RWPE1 (cell line): ENCODE measurements at places on chromosomes 1 and 21.

- DNase-seq: no peak
These were observed 84.6 kb upstream of the B3GALT2 start for GRCh38 chr1:193270996-193271395.

- no peak for DNase-seq
These were observed 67.2 kb downstream of the NUF2 start for GRCh38 chr1:163388970-163389369.

- DNase-seq: no peak
These were observed 33.7 kb upstream of the PLA2G2C start for GRCh38 chr1:20220036-20220435.

DNA sequence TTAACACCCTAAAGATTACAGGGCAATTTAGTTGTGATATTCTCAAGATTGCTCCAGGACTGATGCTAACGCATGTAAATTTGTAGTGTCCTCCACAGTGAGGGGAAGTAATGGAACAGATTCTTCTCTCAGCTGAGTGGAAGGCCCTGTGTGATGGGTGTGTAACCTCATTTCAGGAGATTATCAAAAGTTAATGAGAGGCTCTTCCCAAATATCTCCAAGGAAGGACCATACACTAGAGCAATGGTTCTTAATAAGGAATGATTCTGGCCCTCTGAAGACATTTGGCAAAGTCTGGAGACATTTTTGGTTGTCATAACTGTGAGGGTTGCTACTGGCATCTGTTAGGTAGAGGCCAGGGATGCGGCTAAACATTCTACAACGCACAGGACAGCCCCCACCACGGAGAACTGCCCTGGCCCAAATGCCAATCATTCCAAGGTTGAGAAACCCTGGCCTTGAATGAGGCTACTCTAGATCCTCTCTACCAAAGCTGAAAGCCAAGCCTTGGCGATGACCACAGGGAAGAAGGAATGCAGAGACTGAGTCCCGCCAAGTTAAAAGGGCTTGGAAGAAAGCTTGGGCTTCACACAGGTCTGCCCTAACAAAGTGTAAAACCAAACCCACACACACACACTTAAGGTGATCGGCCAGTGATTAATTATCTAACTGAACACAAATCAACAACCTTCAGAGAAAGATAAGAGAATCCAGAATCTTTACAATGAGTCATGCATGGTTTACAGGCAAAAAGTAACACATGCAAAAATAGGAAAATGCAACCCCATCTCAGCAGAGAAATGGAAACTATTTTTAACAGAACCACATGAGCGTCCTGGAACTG is 135.8 kb downstream of the SYF2 start:
- DNase-seq: no peak

DNA sequence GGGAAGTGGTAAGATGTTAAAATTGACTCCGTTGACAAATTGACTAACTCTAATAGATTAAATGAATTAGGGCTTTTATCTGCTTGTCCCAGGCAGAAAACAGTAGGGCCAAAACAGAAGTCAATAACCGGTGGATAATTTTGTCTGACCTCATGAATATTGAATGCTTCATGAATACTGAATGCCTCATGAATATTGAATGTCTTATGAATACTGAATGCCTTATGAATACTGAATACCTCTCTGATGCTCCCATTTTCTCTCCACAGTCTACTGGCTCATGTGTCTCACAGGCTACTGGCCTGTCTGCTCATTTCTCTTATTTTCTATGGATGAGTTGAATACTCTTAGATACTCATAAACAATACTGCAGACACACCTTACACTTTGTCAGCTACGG is 56.0 kb downstream of the POFUT2 start:
- DNase-seq: no peak

- peak; percentile 7 for DNase-seq
These were observed 126.6 kb downstream of the KCNT2 start for GRCh38 chr1:196481616-196482015.

- DNase-seq: no peak
These were observed 483 bp downstream of the PEAR1 start for GRCh38 chr1:156894001-156894400.

DNA sequence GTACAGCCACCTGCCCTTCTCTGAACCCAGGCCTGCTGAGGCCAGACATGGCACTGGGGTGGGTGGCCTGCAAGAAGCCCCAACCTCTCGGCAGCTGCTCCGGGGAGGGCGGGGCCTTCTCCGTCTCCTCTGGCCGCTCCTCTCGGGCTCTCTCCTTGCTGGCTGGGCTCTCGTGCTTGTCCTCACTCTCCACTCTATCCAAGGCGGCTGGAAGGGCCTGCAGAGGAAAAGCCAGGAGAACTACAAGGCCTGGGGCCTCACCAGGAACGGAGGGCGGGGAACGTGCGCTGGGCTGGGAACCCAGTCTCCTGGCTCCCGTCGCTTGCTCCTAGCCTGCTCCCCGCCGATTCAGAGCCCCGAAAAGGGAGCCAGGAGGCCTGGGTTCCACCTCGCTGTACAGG is 59.1 kb downstream of the CHD5 start:
- DNase-seq: no peak

GRCh38 chr1:68907491-68907890 is 410.6 kb upstream of the DEPDC1 start:
- DNase-seq: no peak

DNA sequence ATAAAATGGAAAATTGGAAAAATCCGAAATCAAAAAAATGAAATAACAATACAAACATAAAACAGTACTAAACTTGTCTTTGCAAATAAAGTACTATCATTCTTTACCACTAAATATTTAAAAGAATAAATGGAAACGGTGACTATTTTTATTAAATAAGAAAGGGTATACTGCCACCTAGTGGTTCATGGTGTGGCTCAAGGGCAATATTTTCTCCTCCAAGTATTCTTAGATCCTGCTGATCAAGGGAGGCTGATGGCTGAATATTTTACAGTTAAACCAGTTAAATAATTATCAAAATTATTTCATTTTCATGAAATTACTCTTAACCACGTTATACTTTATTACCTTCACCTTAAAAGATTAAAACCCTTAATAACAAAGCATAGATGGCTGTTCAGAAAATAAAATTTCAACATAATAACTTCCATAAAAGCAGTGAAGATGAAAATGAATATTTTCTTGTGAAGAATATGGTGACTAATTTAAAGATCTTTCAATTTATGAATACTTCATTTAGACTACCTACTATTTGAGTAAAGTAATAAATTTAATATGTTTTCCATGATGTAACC is 1793.9 kb downstream of the NCAM2 start:
- peak; percentile 22 for DNase-seq

DNA sequence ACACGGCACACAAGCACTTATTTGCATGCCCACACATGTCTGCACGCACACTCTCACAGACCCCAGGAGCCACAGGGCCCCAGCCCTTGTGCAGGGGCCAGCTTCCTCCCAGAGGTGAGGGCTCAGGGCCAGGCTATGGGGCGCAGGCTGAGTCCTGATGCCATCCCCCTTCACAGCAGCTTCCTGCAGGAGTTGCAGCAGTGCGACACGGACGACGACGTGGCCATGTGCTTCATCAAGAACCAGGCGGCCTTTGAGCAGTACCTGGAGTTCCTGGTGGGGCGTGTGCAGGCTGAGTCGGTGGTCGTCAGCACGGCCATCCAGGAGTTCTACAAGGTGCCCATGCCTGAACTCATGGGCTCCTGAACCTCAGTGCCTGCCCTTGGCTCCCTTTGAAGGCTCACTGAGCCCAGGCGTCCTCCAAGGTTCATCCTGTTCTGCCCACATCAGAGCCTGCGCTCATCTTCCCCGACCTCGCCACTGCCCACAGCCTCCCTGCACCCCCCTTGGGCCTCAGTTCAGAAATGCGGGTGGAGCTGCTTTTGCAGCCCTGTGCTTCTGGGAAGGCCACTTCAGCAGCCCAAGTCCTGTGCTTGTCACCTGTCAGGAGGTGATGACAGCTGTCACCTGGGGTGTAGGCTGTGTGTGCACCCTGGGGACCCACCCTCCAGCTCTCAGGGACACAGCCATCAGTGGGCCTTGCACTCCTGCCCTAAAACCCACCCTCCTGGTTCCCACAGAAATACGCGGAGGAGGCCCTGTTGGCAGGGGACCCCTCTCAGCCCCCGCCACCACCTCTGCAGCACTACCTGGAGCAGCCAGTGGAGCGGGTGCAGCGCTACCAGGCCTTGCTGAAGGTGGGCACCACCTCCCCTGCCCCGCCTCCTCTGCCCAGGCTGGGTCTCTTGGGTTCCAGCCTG is 66.6 kb downstream of the TRIM11 start:
- no peak for DNase-seq

DNA sequence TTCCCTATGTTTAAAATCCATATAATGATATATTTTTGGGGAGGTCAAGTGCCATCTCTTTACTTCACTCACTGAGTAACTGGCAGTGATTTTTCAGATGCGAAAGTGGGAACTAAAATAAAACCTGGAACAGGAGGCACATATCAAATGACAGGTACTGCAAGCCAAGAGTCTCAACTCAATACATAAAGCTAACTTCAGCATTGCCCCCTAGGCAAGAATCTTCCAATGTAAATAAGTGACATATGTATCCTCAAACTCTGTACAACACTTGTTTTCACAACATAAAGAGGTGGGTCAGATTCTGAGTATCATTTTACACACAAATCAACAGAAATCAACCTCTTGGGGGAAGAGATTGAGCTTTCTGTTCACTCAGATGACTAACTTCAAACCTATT is 18.1 kb downstream of the DCAF8 start:
- DNase-seq: no peak
